Stimulated activated CD8-positive, alpha-beta memory T cell treated with anti-CD3 and anti-CD28 coated beads, Interleukin-12 subunit alpha, Interleukin-12 subunit beta, amount 100 ng/mL, for 4 hours (primary cell): ENCODE measurements at places on chromosomes 12 and 14.

- no peak for DNase-seq
Observed at GRCh38 chr12:27367078-27367477, 34.4 kb downstream of the BMAL2 start.

DNA sequence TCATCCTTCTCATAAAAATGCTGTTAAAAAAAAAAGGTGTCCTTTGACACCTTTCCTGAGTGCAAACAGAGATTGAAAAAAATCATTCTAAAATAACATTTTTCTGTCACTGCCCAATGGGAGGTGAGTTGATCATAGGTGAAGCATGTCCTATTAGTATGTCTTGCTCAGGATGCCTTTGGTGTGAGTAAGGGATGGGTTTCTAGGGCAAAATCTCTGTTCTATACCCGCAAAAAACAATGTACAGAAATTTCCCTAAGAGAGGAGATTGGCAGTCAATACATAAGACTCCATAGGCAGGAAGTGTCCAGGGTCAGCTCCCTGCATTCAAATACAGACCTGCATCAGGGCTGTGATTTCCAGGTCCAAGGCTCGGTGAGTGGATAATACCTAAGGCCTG lies 195.2 kb downstream of the DAD1 start:
- DNase-seq = no peak

DNA sequence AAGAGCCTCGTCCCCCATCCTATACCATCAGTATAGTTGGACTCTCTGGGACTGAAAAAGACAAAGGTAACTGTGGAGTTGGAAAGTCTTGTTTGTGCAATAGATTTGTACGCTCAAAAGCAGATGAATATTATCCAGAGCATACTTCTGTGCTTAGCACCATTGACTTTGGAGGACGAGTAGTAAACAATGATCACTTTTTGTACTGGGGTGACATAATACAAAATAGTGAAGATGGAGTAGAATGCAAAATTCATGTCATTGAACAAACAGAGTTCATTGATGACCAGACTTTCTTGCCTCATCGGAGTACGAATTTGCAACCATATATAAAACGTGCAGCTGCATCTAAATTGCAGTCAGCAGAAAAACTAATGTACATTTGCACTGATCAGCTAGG lies 13.6 kb downstream of the ARHGAP5 start:
- DNase-seq = no peak

DNA sequence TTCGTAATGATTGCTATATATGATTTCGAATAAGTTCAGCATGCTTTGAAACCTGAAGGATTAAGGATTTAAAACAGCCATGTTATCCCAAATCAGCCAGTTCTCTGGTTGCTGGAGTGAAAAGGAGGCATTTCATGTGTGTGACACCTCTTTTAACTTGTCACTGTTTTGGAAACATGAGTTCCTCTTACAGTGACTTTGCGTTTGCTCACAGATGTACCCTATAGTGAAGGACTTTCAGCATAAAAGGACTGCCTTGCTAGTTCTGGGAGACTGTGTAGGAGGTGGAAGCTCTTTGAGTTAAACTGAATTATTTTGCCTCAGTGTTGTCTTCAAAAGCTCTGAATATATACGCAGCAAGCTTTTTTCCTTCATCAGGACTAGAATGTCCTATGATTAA lies 7.6 kb downstream of the RNASE11 start:
- no peak for DNase-seq

- DNase-seq = no peak
Observed at GRCh38 chr14:81178063-81178462, 42.7 kb downstream of the GTF2A1 start.

- no peak for DNase-seq
Observed at GRCh38 chr14:73723797-73724661, 9.8 kb upstream of the PNMA1 start.

DNA sequence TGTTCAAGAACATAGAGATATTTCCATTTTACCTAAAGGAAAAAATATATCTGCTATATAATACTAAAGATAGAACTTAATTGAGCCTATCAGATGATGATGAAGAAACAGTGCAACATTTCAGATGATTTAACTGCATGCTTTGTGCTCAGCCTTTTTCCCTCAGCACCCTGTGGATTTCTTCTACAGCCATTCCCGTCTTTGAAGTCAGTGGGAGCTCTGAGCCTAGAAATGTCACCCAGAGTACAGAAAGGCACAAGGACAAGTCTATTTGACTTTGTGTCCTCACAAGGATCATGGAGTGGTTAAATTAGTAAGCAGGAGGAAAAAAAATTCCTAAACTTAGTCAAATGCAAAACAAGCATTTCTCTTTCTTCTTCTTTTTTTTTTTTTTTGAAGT lies 994.0 kb upstream of the FLRT2 start:
- no peak for DNase-seq

DNA sequence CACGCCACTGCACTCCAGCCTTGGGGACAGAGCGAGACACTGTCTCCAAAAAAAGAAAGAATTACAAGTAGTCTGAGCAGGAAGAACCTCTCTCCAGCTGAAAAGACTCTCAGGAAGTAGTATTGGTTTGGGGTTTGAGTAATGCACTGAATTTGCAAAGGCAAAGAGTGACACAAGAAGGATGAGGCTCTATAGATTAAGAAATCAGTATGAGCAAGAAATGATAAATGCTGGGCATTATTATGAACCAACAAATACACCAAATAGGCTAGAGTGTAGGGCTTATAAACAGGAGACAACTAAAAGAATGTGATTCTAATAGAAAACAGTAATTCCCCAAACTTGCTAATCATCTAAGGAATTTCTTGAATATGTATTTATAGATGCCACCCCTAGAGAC lies 2.6 kb upstream of the SLC35E3 start:
- DNase-seq = no peak

GRCh38 chr12:71475280-71475679 lies 35.7 kb downstream of the LGR5 start:
- DNase-seq = no peak

DNA sequence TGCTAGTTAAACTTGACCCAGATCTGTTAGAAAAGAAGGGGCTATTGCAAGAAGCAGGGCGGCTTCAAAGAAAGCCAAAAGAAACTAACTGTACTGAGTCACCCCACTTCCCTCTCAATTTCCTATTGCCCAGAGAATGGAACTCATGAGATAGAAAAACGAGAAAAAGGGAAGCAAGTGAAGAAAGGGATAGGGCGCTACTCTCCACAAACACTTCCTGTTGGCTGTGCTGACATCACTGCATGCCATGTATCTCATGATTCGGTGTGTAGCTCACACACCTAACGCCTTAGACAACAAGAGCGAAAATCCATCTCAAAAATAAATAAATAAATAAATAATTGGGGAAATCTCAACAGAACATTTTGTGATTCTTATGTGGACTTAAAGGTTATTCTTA lies 13.0 kb upstream of the P2RX4 start:
- no peak for DNase-seq

DNA sequence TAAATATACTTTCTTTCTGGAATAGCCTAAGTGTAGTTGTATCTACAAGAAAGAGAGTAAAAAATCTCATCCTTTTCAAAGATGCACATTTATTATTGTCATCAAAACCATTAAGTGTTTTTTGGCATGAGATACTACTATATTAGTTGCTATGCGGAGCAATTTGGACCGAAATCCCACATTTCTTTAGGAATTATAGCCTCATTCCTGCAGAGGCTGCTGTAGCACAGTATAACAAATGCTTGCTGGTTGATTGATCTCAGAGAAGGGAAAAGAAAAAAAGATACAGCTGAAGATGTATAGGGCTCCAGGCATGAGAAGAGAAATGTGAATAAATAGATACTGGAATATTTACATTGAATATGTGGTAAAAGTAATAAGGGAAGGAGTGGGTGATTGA lies 36.0 kb downstream of the RHOJ start:
- no peak for DNase-seq

DNA sequence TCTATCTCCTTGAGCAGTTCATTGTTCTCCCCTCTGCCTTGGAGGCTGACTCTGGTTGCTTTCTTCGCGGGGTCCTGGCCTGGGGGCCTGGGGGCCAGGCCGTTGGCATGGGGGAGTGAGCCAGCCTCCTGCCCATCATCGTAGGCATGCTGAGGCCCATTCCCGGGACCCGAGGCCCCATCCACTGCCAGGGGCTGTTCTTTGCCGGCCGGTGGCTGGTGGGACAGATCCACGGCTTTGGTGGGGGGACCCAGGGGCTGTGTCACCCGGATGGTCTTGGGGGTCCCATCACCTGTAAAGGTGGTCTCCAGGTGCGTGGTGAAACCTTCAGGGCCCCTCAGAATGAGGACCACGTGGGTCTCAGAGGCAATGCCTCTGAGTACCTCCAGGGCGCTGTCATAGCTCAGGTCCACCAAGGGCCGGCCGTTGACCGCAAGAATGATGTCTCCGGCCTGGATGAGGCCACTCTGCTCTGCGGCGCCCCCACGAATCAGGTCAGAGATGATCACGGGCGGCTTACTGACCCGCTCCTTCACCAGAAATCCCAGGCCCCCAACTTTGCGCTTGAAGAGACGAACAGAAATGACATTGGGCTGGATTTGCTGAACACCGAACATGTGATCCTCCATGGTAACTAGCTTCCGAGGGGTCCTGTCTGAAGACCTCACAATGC lies 30.8 kb downstream of the NOS1 start:
- no peak for DNase-seq

GRCh38 chr12:92027701-92028440 lies 117.8 kb downstream of the BTG1 start:
- DNase-seq = no peak

DNA sequence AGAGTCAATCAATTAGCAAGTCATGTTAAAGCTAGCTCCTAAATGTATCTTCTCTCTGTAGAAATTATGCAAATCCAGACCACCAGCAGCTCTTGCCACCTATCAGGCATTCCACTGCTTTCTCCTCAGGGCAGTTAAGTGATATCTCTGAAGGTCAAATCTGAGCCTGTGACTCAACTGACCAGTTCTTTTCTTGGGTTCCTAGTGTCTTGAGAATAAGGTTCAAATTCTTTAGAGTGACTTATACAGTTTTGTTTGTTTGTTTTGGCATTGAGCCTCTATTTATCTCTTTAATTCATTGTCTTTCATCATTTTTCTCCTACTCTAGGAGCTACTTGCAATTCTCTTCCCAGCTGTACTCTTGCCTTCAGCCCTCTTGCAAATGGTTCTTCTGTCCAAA lies 2.5 kb upstream of the LRIG3 start:
- DNase-seq = no peak

DNA sequence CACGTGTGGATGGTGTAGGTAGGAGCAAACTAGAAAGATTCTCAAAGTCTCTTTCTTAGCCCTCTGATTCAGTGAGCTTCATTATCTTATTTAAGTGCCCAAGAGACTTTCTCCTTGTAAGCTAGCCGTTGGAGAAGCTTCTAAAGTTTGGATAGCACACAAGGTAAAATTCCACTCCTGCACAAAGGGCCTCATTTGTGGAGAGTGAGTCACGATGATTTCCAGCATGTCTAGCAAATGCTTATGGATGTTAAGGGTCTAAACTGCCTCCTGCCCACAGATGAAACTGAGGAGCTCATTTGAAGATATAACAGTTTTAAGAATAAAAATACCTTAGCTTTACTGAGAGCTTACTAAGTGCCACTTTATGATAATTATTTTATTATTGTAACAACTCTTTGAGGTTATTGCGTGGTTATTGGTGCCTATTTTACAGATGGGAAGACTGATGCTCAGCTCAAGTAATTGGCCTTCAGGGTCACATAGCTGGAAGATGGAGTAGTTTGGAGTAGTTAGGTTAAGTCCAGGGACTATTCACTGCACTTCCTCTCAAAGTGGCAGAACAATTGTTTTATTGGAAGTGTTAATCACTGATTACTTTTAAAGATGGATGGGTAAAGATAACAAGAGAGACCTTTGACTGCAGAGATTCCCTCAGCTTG lies 78.7 kb upstream of the HIF1A start:
- DNase-seq = no peak

DNA sequence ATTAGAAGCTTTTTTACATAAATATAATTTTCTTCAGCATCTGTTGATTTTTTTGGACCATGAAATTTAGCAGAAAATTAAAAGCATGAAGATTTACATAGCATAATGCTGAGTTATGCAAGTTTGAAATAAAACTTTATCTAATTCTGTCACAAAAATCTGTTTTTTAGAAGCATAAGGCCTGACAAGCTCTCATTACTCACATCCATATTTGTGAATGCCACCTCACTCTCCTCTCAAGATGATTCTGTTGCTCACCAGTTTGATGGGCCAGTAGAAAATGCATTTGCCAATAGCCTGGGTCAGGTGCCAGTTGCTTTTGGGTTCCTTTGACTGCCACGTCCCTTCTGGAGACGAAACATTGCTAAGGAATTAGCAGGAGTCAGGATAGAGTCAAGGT lies 181.5 kb upstream of the ATP2B1 start:
- DNase-seq = no peak

GRCh38 chr12:30286345-30286926 lies 409.2 kb downstream of the IPO8 start:
- DNase-seq = no peak

GRCh38 chr12:119843100-119843499 lies 34.0 kb downstream of the CIT start:
- DNase-seq = no peak

GRCh38 chr14:103045371-103045869 lies 11.9 kb downstream of the CDC42BPB start:
- DNase-seq = no peak

GRCh38 chr12:77060883-77061240 lies 4.5 kb downstream of the E2F7 start:
- DNase-seq = no peak

DNA sequence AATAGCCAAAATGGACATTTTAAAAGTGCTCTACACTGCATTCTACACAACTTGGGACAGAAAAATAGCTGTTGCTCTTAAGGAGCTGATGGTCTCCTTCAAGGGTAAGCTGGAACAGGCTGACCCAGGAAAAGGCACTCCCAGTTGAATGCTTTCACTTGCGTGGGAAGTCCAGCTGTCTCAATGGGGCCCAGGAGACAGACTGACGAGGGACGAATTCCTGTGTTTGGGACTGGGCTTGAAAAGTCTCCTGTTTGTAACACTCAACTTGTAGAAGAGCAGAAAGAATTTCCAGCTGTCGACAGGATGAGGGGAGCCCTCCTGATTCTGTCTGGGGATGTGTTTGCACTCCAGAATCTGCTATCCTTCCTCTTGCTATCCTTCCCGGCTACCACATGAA lies 180.8 kb downstream of the ZFP36L1 start:
- DNase-seq = no peak

- no peak for DNase-seq
Observed at GRCh38 chr14:21267886-21268616, 1.2 kb downstream of the HNRNPC start.

DNA sequence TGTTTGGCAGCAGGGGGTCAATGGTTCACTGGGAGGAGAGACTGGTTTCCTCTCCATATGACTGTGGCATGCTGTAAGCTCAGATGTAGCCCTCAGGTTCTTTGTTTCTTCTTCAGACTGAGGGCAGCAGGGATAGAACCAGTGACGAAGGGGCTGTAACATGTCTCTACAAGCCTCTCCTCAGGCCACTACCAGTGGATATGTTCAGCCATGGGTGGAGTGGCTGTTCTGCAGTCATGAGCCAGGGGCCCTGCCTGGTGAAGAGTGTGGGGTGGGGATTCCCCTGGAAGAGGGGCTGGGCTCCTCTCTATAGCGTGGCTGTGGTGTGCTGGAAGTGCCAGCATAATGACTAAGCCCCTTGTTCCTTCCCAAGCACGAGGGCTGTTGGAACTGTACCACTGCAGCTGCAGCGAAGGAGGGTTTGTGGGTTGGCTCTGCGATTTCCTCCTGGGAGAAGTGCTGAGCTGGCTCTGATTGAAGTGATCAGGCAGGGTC lies 55.8 kb downstream of the CMAS start:
- no peak for DNase-seq

GRCh38 chr12:114903083-114903691 lies 219.2 kb upstream of the TBX3 start:
- DNase-seq = no peak

GRCh38 chr12:65902500-65902899 lies 78.2 kb downstream of the HMGA2 start:
- no peak for DNase-seq
